Ascending aorta (tissue), 2 donors: ENCODE measurements at places on chromosomes 13 and 19.
A peak's percentile ranks its signal among the peaks of the same experiment; 100 is the strongest.

- no peak for DNase-seq
Measured at GRCh38 chr13:50644081-50644871, 199.2 kb downstream of the DLEU7 start.

GRCh38 chr13:66926200-66926850 is 303.8 kb downstream of the PCDH9 start:
- no peak for DNase-seq

- DNase-seq: no peak
Measured at GRCh38 chr13:23679220-23679619, 109.0 kb downstream of the TNFRSF19 start.

DNA sequence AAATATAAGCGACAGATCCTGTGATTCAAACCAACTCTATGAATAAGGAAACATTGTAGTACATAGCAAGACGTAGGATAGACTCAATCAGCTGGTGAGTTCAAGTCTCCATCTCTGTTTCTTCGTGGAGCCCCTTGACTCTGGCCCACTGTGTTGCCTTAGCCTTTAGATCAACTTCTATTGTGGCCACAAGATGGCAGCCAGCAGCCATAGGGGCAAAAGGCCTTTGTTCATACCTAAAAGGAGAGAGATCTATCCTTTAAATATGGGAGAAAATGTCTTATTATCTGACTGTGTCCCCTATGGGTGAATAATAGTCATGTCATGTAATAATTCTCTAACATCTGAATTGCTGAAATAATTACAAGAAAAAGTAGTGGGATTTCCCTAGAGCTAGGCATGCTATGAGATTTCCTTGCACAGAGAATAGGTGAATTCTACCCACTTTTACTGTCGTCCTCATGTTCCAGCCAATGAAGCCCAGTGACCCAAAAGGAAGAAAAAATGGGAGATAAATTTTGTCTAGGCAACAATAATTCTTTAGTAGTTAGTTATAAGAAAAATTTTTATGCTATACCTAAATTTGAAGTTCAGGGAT is 129.4 kb downstream of the PCDH20 start:
- no peak for DNase-seq

DNA sequence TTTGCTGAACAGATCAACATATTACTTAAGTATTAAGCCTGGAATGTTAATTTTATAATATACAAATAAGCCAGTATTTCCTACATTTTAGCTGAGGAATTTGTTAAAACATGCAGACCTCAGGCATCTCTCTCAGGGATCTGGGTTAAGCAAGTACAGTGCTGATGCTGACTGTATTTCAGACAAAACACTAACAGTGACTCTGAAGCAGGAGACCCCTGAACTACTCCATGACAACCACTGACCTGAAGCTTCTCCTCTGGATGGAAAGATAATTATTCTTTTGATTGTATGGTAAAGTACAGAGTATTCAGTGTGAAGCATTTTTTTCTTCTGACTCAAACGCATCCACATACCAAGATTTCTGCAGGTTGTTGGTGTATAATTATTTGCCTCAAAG is 680.8 kb downstream of the LIG4 start:
- no peak for DNase-seq

- no peak for DNase-seq
Measured at GRCh38 chr19:12748489-12748888, 3.1 kb upstream of the BEST2 start.

- DNase-seq: no peak
Measured at GRCh38 chr19:45450012-45450333, 17.8 kb upstream of the FOSB start.

DNA sequence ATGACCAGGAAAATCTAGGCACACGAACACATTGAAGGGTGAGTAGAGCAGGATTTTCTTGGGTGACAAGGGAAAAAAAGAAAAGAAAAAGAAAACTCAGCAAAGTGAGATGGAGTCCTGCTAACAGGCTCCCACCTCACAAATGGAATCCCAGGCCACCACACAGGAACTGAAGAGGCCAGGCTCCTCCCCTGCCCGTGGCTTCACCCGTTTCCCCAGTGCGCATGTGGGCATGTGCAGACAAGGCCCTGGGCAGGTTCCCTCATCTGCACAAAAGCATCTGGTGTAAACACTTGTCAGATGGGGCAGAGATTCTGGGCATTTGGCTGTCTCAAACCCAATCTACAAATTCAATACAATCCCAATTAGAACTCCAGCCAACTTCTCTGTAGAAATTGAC is 24.5 kb downstream of the CFAP97D2 start:
- no peak for DNase-seq

DNA sequence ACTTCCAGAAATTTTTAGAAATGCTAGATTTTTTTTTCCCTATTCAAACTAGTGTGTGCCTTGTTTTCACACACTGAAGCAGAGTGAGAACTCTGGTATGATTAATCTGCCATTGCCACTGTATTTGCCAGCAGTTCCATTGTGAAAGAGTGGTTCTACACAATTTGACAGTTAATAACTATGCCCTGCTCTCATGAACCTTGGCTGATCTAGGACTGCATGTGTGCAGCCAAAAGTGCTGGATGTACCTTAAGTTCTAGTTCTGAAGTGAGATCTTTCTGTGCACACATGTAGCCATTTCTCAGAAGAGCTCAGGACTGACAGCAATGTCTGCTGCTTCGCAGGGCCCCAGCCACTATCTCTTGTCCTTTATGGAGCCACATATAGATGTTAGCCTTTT is 328.2 kb upstream of the SPRY2 start:
- no peak for DNase-seq

DNA sequence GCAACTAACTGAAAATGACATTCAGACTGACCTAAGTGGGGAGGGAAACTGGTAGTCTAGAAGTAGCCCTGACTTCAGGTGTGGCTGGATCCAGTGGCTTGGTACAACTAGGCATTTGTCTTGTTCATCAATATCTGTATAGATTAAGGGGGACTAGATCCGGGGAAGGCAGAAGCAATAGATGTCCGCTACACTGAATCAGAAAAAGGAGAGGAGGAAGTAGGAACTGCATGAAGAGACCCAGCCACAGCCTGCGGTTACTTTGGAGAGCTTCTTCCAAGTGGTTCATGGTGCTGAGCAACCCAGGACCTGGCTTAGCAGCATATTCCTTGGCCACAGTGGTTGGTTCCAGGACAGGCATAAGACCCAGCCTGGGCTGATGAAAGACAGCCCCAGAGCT is 9.9 kb upstream of the PRODH2 start:
- DNase-seq: no peak

DNA sequence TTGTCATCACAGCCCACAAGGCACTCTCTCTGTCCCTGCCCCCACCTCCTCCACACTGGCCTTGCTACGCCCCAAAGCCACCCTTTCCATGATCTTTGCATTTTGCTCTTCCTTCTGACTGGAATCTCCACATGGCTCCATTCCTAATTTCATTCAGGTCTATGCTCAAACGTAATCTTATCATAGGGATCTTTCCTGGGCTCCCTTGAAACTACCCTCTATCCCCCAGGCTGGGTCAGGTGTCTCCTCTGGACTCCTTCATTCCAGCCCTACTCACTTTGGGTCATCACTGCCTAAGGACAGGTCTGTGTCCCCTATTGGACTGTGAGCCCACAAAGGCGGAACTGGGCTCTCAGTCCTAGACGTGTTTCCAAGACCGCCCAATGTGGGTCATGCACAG is 3.1 kb downstream of the GEMIN7 start:
- DNase-seq: no peak

DNA sequence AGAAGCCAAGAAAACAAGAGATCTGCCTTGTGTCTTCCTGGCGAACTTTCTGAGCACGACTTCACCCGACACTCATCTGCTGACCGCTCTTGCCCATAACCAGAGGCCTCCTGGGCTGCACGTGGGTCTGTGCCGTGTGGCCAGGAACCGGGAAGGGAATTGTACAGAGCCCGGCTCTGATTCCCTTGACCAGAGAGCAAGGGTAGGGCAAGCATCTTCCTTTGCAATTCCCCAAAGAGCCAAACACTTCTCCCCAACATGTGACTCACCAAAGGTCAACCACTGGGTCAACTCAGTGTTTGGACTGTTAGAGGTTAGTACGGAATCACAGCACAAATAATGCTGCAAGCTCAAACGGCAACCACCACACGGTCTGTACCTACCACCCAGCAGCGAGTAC is 48.9 kb downstream of the KLF2 start:
- no peak for DNase-seq

- no peak for DNase-seq
Measured at GRCh38 chr19:8116437-8117293, 32.7 kb downstream of the FBN3 start.

DNA sequence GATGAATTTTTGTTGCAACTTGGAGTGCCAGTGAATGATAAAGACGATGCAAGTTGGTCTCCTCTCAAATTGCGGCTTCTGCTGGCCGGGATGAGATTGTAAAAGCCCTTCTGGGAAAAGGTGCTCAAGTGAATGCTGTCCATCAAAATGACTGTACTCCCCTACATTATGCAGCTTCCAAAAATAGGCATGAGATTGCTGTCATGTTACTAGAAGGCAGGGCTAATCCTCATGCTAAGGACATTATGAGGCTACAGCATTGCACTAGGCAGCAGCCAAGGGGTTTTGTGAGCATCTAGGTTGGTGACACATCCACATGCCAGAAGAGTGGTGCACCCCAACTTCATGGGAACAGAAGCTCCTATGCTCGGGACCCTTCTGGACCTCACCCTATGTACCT is 22.2 kb upstream of the KLF5 start:
- DNase-seq: no peak

DNA sequence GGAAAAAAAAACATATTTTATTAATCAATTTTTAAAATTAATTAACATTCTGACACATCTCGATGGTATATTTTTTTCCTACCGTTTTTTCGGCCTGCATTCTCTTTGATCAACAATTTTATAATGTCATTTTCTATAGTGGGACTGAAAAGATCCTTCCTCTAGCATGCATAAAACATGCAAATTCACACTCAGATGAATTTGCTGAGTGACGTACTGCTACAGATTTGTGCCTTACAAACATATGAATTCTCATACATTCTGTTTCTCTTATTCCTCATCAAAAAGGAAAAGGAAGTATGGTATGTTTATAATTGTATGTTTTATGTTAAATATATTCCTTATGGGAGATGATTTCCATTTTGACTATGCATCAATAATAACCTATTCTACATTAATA is 458.2 kb downstream of the TSHZ3 start:
- DNase-seq: no peak

DNA sequence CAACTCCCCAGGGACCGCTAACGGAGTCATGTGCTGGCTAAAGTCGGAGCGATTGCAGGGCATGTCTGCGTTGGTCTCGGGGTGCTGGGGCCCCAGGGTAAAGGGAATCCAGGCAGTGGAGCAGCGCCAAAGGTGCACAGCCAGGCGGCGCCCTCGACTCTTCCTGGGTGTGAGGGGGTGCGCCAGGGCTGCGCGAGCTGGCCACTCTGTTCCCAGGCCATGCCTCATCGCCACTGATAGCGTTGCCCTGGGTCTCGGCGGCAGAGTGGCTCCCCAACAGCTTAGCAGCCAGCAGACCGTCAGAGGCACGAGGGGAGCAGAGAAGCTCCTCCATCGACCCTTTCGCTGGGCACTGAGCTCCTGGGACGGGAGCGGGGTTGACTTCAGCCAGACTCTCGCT is 152.7 kb downstream of the B3GLCT start:
- no peak for DNase-seq

- DNase-seq: no peak
Measured at GRCh38 chr13:77800219-77800618, 102.7 kb downstream of the SLAIN1 start.

- DNase-seq: no peak
Measured at GRCh38 chr13:110633776-110634175, 18.4 kb downstream of the NAXD start.

DNA sequence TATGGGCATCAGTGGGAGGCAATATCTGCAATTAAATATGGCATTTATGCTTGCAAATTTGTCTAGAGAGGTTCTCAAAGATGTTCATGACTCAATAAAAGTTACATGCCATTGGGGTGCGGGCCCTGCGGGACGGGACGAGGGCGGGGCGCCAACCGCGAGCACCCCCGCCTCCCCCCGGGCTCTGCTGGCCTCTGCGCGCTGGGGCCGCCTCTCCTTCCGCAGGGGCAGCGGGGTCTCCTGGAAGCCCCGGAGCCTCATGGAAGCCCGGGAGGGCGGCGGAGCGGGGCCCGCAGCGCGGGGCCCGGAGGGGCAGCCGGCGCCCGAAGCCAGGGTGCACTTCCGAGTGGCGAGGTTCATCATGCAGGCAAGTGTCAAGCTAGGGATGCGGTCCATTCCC is 179.2 kb downstream of the TPTE2 start:
- DNase-seq: no peak

GRCh38 chr13:22451327-22451741 is 729.4 kb upstream of the SGCG start:
- DNase-seq: no peak

GRCh38 chr19:5957170-5957569 is 20.8 kb downstream of the RANBP3 start:
- no peak for DNase-seq

DNA sequence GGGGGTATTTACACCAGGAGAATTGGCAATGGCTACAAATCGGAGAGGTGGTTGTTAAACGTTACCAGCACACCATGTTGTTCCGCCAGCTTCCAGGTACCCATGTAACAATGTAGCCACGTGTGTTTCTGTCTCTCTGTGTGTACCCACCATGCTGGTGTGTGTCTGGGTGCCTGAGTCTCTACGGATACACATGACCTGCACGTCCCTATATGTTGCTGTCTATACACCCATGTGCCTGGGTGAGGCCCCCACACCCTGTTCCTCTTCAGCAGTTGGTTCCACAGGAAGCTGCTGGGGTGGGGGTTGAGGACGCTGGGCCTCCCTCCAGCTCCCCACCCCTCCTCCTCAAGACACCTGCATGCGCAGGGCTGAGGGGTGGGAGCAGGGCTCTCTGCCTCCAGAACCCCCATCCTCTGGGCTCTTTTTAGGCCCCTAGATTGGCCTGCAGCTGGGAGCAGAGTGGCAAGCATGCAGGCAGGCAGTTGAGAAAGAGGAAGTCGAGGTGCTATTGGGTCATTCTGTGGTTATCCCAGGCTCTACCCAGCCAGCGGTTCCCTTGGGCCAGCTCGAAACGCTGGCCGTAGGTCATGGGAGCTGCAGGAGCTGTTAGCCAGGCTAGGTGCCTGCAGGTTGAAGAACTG is at the start of gene ARHGEF18:
Gene ARHGEF18, plus strand, starts transcription at position 351 of the 644 bp plus-strand sequence. CDS start 13,954 bp downstream, outside the sequence.
- peak; percentile 64 for DNase-seq

DNA sequence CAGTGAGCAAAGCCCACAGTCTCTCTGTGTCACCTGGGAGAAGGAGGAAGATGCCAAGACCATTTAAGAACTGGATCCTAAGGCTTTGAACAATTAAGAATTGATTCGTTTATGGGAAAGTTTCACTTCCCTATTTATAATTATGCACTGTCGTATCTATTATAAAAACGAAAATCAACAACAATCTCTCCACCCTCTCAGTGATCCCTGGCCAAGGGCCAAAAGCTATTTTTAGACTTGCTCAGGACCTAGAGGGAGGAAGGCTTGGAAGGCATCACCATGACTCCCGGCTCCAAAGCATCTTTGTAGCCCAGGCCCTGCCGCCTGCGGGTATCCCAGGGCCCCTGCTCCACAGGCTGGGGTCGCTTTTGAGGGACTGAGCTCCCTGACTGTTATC is 1.3 kb downstream of the RHPN2 start:
- DNase-seq: no peak
